ENCODE measurements at places on chromosomes 4 and X.

DNA sequence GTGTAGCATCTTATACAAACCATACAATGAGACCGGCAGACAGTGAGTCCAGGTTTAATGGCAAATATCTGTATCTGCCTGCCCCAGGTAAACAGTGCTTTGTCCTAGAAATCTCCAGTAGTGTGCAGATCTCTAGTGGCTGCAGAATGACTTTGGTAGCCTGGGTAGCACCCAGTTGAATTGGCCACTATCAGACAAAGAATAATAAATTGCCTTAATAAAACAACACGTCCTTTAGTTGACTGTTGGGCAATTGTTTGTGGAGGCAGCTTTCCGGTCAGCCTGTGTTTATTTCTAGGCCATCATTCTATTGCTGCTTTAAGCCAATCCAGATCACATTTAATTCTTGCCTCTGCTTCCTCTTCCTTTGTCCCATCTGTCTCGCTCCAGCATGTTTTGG lies 52.5 kb downstream of the SNX25 start:
- no peak for DNase-seq

- no peak for DNase-seq
Observed at GRCh38 chr4:40165916-40166315, 30.9 kb upstream of the RHOH start.

DNA sequence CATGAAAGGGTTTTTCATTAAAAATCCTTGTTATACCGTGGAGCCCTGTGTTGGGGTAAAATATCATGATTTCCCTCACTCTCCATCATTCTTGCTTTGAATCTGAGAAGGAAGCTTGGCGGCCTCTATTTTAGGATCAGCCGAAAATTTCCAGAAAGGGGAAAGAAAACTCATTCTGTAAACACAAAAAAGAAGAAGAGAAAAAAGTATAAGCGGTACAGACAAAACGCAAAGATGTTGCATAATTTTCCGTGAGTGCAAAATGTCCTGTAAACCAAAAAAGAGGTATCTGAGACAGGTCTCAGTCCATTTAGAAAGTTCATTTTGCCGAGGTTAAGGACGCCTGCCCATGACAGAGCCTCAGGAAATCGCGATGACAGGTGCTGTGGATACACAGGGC lies 5.3 kb downstream of the CSF2RA start:
- DNase-seq = no peak

- no peak for DNase-seq
Observed at GRCh38 chr4:146245850-146246249, 31.5 kb downstream of the REELD1 start.

DNA sequence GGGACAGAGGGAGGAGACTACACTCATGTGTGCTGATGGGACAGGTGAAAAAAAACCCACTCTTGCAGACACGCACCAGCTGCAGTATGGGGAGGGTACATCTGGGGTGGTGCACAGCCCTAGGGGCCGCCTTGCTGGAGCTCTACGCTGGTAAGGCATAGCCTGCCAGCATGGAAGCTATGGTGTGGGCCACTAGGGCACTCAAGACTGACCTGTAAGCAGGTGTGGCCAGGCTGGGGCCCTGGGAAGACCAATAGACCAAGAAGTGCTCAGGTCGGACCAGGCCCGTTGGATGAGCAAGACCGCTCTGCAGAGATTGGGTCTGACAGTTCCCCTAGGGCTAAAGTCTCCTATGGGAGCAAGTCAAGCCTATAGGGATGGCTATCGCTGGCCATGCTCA lies 314.8 kb downstream of the FAM47A start:
- no peak for DNase-seq

DNA sequence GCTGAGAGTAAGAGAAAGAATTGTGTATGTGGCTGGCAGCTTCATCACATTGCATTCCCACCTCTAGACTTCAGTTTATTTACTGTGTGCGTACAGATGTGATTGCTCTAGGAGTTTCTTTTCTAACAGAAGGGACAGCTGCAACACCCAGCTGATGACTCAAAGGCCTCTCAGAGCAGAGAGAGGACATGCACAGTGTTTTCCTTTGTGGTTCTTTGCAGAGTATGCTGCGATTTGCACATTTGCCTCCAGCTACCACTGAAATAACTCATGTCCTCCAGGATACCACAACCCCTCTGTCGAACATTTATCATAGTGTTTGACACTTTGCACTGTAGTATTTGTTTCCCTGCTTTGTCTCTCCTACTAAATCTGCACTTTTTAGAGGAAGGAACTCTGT lies 294.1 kb downstream of the STIM2 start:
- no peak for DNase-seq

DNA sequence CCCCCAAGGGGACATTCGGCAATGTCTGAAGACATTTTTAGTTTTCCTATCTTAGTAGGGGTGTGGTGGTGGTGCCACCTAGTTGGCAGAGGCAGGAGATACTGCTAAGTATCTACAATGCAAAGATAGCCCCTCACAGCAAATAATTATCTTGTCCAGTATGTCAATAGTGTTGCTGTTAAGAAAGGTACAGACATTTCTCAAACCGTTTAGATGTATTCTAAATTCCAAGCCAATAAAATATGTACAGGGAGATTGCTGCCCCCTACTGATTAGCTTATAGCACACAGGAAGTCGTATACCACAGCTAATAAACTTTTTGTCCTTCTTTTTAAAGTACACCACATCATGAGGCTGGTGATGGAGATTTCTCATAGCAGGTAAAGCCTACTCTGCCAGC lies 260.5 kb downstream of the TMA16 start:
- DNase-seq = no peak

GRCh38 chr4:171947400-171947799 lies 134.2 kb downstream of the GALNTL6 start:
- DNase-seq = no peak

DNA sequence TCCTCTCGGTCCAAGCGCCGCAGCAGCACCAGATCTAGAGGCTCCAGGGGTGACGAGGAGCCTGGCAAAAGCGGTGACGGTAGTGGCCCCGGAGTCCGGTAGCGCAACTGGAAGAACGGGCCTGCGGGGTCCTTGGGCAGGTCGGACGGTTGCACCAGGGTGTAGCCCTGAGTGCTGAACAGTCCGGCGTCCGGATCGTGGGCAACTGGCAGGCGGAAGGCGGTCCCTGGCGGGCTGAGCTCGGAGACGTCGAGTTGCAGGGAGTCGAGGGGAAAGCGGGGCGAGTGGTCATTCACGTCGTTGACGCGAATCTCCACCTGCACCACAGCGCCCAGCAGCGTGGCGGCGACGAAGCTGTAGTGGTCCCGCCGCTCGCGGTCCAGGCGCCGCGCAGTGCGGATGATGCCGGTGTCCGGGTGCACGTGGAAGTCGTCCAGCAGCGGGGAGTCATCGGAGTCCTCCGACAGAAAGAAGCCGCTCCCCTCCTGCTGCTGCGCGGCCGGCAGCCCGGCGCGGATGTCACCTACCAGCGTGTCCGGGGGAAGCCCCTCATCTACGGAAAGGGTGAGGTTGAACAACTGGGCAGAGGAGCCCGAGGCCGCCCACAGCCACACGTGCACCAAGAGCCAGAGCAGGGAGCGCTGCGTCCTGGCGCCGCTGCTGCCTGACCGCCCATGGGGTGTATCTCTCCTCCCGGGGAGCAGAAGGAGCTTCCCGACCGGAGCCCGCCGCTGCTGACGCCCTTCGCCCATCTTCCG lies 837 bp downstream of the DCHS2 start:
- DNase-seq = no peak

DNA sequence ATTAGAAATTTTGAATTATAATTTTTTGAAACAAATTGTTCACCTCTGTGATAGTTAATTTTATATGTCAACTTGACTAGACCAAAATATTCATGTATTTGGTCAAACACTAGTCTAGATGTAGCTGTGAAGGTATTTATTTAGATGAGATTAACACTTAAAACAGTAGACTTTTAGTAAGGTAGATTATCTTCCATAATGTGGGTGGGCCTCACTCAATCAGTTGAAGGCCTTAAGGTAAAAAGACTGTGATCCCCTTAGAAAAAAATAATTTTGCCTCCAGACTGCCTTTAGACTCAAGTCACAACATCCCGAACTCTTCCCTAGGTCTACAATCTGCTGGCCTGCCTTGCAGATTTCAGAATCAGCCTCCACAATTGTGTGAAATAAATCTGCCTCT lies 177.3 kb upstream of the PABPC5 start:
- DNase-seq = no peak

DNA sequence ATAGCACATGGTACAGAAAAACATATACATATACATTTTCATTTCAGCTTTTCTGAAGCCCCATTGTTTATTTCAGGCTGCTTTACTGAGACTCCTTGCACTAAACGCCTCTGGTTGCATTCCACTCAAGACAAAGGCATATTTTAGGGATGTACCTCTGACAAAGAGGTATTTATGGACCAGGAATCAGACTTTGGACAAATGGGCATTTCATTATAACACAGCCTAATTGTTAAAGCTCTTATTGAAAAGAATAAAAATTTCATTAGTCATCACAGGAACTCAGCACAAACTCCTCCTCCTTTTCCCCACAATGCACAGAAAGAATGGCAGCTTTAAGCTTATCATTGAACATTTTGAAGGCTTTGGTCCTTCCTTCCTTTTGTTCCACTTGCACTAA lies 62.9 kb upstream of the UGT8 start:
- DNase-seq = no peak

DNA sequence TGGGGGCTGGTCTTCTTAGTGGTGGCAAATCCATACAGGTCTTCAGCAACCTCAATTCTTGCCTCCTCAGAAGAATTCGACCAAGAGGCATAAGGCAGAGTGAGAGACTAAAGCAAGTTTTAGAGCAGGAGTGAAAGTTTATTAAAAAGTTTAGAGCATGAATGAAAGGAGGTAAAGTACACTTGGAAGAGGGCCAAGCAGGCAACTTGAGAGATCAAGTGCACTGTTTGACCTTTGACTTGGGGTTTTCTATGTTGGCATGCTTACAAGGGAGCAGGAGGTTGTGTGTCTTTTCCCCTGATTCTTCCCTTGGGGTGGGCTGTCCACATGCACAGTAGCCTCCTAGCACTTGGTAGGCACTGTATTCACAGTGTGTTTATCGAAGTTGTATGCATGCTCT lies 91.2 kb downstream of the CPE start:
- DNase-seq = no peak

- DNase-seq = no peak
Observed at GRCh38 chrX:124986284-124986683, 333.4 kb upstream of the TEX13C start.

DNA sequence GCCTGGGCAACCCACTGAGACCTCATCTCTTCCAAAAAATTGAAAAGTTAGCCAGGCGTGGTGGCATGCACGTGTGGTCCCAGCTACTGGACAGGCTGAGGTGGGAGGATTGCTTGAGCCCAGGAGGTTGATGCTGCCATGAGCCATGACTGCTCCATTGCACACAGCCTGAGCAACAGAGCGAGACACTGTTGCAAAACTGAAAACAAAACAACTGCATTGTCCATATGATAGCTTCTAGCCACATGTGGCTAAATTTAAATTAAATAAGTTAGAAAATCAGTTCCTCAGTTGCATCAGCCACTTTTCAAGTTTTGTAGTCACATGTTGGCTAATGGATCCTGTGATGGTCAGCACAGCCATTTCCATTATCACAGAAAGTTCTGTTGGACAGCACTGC lies 67.9 kb downstream of the GAB1 start:
- no peak for DNase-seq

- DNase-seq = no peak
Observed at GRCh38 chr4:7000421-7001176, 42.6 kb upstream of the TADA2B start.

DNA sequence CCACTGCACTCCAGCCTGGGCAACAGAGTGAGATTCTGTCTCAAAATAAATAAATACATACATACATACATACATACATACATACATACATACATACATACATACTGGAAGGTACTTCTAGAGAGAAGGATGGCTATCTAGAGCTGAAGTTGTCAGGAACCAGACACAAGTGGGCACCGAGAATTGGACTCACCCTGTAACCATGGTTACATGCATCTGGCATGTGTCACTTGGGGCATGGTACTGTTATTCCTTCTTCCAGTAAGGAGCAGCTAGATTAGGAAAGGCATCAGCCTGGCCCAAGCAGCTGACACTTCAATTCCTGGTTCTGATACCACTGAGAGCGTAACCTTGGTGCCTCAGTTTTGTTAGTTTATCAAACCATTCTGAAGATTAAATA lies 127.1 kb downstream of the SH3KBP1 start:
- DNase-seq = no peak

DNA sequence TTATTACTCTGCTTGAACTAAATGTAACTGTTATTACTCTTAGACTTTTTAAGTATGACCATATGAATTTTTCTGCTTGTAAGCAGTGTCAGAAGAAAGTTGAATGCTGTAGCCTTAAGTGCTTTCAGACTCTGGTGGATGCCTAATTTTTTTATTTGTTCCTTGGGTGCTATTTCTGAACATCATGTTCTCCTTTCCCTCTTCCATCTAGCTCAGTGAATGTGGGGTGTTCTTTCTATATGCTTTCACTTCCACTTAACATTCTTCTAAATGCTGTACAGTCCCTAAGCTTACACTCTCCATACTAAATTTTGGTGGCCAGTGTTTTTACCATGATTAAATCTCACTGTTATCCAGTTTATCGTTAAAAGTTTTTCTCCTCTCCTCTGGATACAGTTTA lies 3.6 kb downstream of the DCK start:
- no peak for DNase-seq

- DNase-seq = no peak
Observed at GRCh38 chr4:166458756-166459155, 585.7 kb downstream of the TLL1 start.

GRCh38 chr4:67684839-67685531 lies 16.0 kb downstream of the UBA6 start:
- no peak for DNase-seq

- DNase-seq = no peak
Observed at GRCh38 chrX:18174209-18174608, 46.5 kb downstream of the BEND2 start.

- no peak for DNase-seq
Observed at GRCh38 chr4:10180927-10181744, 64.5 kb upstream of the WDR1 start.

- no peak for DNase-seq
Observed at GRCh38 chr4:6280365-6280996, 10.8 kb downstream of the WFS1 start.

DNA sequence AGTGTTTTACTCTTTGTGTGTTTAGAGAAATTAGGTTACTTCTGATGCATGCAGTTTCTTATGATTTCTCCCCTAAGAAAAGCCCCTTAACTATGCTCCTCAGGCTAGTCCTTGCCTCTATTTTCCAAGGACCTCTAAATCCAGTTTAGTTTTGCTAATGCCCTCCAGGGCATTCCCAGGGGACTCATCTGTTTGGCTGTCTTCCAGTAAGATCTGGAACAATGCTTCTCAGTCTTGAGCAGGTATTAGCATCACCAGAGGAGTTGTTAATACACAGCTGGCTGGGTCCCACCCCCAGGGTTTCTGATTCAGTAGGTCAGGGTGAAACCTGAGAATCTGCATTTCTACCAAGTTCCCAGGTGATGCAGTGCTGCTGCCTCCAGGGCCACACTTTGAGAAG lies 56.9 kb downstream of the OTC start:
- DNase-seq = no peak

Data from stimulated activated CD8-positive, alpha-beta memory T cell treated with anti-CD3 and anti-CD28 coated beads, Interleukin-4, amount 100 ng/mL, for 4 hours (primary cell).